HT-29 (cell line): ENCODE measurements at places on chromosomes 1 and 21. TPM values are rescaled to one million over a fixed set of nuclear protein-coding genes. Genes with fewer than 3 reads are reported as not detected.

DNA sequence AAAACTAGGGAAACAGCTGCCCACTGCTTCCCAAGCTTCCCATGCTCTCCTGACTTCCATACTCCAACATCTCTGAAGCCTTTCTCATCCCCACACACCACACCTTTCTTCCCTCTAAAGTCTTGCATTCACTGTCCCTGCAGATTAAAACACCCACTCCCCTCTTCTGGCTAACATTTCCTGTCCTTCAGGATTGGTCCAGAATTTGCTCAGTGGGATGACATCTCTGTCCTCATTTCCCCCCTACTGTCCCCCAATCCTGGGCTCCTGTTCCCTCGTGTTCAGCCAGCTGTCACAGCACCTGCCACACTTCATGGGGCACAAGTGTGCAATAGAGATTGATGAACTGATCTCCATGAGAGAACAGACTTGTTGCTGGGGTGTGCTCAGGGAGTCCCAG lies 82.7 kb downstream of the KCND3 start:
- DNase-seq = no peak

DNA sequence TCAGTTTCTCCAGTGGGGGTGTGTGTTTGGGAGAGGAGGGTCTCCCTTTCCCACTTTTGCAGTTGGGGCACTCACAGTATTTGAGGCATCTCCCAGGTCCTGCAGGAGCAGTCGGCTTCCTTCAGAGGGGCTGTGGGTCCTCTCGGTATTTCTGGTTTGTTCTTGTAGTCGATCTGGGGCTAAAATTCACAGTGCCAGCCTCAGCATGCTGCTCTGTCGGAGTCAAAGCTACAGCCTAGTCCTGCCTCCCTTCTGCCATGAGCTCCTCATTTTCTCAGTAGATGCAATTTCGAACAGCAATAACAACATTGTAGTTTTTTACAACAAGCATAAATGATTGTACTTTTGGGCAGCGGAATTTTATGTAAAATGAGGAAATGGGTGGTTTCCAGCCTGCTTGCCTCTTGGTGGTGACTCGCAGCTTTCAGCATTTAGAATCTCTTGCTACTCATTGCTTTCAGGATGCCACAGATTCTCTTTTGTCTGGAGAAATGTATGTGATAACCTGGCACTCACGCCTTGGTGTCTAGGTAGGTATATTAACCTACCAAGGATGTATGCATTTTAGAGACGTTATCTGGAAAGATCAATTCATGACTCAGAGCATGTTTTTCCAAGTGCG lies 82.4 kb upstream of the C21orf91 start:
- no peak for DNase-seq

DNA sequence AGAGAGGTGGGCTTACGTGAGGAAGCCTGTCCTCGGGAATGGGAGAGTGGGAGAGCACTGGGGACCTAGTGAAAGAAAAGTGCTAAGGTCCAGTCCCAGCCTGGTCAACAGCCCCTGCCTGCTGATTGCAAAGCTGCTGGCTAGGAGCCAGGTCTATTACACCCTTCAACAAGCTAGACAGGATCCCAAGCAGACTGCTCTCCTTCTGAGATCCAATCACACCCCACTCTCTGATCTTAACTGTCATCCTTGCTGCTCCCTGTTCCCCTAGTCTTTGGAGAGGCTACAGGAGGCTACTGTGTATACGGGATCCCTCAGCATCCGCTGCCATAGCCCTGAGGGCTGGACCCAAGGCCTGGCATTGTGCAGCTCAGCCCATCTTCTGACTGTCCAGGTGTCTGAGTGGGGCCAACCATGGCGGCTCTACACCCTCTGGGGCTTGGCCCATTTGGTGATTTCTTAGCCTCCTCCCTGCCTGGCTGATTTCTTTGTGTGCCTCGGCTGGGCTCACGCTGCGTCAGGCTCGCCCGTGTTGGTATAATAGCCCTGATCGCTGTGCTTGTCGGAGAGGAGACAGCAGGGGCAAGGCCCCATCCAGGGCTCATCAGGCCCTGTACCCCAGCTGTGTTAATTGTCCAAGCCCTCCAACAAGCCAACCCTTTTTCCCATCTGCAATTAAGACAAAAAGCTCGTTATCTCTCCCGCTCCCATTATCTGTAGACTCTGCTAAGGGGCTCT lies 43.9 kb downstream of the NAV1 start:
- no peak for DNase-seq

DNA sequence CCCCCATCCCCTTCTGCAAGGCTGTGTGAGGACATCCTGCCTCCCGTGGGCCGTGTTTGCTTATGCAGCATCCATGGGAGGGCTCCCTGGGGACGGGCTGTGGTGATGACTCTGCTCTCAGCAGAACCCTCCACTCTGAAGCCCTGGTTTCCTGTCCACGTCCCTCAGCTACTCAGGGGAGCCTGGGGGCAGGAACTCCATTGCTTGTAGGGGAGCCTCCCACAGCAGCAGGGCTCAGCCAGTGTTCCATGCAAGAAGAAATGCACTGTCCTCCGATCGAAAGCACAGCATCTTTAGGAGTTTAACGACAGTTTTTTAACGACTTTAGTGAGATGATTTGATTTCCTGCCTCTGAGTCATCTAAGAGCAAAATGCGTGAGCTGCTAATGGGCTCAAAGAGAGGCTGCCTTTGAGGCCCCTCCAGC lies 8.3 kb upstream of the KCNAB2 start:
- DNase-seq = no peak

GRCh38 chr1:2597441-2598328 lies 11.1 kb downstream of the PRXL2B start:
- no peak for DNase-seq

DNA sequence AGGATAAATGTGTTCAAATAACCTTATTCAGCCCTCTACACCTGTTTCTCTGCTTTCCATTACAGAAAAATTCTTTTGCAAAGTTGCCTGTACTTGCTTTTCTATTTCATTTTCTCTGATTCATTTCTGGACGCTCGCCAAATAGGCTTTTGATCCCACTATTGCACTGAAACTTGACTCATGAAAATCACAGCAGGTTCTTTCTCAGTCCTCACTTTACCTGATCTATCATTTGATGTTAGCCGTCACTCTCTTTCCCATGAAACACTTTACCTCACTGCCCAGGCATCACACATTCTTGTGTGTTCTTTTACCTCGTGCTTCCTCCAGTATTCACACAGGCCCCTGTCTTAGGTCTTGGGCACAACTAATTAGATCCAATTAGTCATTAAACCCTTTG lies 26.2 kb downstream of the HSPA13 start:
- DNase-seq = no peak

DNA sequence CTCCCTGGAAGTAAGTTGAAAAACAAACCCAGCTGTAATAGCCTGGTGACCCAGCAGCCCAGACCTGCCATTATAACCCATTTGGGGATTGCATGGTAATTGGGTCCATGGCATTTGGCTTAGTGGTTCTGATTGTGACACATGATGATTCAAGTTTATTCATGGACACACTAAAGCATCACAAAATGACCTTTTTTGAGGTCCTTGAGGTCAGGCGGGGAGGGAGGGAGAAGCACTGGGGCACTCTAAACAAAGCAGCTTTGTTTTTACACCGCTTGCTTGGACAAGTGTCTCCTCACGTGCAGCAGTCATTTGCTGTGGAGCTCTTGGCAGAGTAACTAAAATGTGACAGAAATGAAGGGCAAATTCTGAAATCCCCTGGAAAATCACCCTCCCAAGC lies 241.0 kb upstream of the SGIP1 start:
- DNase-seq = no peak

- DNase-seq = no peak
These were observed 9.9 kb downstream of the PLOD1 start for GRCh38 chr1:11944358-11944931.

DNA sequence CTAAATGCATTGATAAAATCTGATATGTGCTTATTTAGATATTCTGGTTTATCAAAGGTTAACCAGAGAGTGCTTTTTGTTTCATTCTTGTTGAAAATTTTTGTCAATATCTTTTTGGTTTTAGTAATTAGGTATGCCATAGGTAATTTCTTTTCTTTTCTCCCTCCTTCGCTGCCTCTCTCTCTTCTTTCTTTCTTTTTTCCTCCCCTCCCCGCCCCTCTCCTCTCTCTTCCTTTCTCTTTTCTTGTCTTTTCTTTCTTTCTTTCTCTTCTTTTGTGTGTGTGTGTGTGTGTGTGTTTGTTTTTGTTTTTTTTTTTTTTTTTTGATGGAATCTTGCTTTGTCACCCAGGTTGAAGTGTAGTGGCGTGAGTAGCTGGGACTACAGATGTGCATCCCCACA lies 14.4 kb upstream of the MACF1 start:
- no peak for DNase-seq

GRCh38 chr1:43059640-43060574 lies 101.2 kb upstream of the SLC2A1 start:
- no peak for DNase-seq

GRCh38 chr1:197468543-197469175 lies 200.6 kb downstream of the CRB1 start:
- DNase-seq = no peak

GRCh38 chr1:14887764-14888350 lies 265.7 kb upstream of the TMEM51 start:
- no peak for DNase-seq

DNA sequence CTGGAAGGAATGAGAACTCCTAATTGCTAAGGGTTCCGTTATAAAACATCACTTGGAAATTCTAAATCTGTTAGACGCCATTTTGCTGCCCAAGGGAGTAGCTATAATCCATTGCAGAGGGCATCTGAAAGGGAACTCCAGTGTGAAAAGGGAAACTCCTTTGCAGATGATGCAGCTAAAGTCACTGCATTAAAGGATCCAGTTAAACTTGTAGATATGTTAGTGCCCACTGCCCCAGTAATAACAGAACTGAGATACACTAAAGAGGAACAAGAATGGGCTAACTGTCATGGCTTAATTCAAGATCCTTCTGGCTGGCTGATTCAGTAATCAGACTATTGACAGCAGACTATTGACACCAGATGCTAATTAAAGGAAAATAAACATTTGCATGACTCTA lies 81.8 kb upstream of the KIAA0040 start:
- no peak for DNase-seq

- DNase-seq = no peak
These were observed 59.9 kb downstream of the ZBTB17 start for GRCh38 chr1:15915991-15916390.

GRCh38 chr21:38327984-38328383 lies 71.2 kb downstream of the KCNJ15 start:
- no peak for DNase-seq

DNA sequence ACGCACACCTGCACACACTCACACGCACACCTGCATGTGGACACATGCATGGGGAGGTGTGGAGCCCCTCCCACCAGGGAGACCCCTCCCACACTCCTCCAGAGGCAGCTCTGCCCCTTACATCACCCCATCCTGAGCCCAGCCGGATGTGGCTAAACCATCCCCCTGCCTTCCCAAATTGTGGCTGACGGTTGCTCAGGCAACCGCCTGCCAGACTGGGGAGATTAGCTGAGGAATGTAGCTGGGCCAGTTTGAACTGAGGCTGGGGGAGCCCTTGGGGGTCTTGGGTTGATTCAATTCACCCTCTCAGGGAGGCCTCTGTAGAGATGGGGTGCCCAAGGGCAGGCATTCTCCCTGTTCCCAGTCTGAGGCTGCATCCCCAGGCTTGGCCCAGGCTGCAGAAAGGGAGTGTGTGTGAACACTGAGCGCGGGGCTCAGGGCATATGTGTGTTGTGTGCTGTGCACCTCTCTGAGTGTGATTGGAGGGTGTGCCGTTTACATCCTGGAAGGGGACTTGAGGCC lies 12.9 kb downstream of the PTPRU start:
- no peak for DNase-seq

DNA sequence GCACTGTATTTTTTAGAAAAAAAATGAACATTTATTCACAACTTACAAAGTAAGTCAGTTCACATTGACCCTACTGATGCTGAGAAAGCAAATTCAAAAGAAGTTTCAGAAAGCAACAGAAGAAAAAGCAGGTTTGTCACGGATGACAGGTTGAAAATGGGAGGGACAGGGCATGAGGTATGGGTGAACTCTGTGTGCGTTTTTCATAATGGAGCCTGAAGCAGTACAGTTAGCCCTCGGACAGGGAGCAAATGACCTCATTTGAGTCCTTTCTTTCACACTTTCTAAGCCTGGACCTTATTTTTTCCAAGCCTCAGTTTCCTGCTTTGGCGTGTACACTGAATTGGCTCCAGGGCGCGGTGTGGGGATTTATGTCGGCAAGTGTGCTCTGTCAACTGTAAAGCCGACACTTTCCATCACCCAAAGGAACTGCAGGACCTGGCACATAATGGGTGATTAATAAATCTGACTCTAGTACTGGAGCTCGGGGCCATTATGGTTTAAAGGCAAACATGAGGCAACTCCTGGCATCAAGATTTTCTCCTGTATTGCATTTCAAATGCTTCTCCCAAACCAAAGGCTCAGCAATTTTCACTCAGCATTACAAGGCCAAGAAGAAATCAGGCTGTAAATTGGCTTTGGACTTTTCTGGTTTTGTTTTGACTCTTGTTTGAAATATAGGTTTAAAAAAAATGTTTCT lies 345.5 kb upstream of the DUSP10 start:
- no peak for DNase-seq

DNA sequence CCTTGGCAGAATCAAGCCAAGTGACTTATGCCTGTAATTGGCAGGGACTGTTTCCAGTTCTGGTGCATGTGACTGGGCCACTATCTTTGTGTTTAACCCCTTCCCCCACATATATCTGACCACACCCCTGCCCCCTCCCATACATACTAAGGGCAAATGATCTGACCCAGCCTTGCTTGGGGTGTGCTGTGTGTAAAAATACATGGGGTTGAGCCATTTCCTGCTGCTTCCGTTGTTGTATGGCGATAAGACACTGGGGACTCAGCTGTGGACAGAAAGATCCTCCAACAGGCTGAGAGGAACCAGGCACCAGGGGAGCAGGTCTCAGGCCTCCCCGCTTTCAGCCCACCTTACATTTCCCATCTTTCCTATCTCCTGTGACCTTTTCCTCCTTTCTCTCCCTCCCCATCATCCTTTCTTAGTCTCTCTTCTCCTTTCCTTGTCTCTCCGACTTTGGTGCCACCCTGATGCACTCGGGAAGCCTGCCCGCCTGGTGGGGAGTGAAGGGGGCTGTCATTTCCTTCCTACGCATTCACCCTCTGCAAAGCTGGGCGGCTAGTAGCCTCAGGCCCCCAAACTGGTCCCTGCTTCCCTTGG lies 39.7 kb downstream of the TMCC2 start:
- DNase-seq = no peak

GRCh38 chr1:200095057-200095577 lies 67.6 kb downstream of the NR5A2 start:
- no peak for DNase-seq

The C4BPB gene
- 8.4 and 13.7 TPM in 2 replicates for total RNA-seq

The KRTAP13-2 gene
- not detected in 2 replicates for total RNA-seq

The NBPF10 gene
- total RNA-seq = 0.20 and 0.37 TPM in 2 replicates

The NUF2 gene
- 18.5 and 23.5 TPM in 2 replicates for total RNA-seq

The ACTL8 gene
- total RNA-seq = 0.20 and 0.55 TPM in 2 replicates

The DCST1 gene
- total RNA-seq = 0.05 TPM in 1 of 2 replicates, not detected in the other

The HOOK1 gene
- 8.4 and 94.4 TPM in 2 replicates for total RNA-seq

The C1orf141 gene
- not detected in 2 replicates for total RNA-seq

The CHRM3 gene
- 8.8 and 10.2 TPM in 2 replicates for total RNA-seq

The RGS13 gene
- not detected in 2 replicates for total RNA-seq

The CHD5 gene
- total RNA-seq = 0.18 and 0.25 TPM in 2 replicates

The PTPN14 gene
- 5.9 and 11.0 TPM in 2 replicates for total RNA-seq

The HCN3 gene
- 4.3 and 6.4 TPM in 2 replicates for total RNA-seq

The SLC25A34 gene
- 0.23 TPM in 1 of 2 replicates, not detected in the other for total RNA-seq

The FAM76A gene
- 7.4 and 7.5 TPM in 2 replicates for total RNA-seq

The HAO2 gene
- not detected in 2 replicates for total RNA-seq
